ENCODE measurements at places on chromosomes 3 and 15.

GRCh38 chr3:120487191-120487650 lies 36.4 kb upstream of the FSTL1 start:
- no peak for DNase-seq

DNA sequence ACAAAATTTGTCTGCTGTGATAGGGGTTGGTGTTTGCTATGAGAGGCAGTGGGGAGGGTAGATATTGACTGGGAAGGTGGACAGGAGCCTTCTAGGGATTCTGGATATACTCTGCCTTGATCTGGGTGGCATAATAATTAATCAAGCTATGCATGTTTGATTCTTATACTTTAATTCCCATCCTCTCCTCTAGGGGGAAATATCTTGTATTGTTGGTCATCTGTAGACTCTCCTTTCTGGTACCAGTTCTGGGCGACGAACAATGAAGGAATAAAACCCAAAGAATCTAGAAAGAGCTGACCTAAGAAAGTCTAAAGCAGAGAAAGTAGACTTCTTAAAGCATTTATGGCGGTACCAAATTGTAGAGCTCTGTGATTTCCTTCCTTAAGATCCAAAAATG lies 198.2 kb upstream of the STRIT1 start:
- no peak for DNase-seq

DNA sequence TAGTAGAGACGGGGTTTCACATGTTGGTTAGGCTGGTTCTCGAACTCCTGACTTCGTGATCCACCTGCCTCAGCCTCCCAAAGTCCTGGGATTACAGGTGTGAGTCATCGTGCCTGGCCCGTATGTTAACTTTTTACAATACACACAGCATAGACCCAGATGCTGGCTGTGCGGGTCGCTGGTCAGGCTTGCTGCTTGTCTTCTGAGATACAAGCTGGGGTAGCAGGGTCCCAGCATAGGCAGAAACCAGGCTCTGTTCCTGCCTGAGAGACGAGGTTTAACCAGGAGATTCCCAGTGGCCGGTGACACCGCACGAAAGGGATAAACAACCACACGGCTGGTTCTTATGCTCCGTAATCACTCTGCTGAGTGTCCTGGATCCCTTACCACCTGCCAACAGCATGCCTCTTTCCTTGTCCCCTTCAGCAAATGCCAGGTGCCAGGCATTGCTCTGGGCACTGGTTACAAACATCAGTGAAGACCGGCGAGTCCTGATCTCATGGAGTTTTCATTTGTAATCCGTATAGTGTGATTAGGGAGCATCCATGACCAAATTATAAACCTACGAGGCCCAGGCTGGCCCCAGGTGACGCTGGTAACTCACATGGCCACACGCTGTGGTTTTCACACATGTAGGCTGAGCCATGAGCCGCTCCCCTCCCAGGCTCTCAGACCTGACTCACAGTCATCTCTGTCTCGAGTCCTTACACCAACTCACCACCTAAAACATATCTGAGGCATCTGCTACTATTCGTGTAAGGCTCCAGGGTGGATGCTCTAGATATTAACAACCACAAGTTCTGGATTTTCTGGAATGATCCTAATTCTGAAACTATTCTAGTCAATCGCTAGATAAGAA lies 125.7 kb downstream of the PDZRN3 start:
- no peak for DNase-seq

- peak; percentile 62 for DNase-seq
Measured at GRCh38 chr15:48855501-48856440, 22.2 kb upstream of the EID1 start.

GRCh38 chr3:71464613-71465012 lies 118.9 kb downstream of the FOXP1 start:
- no peak for DNase-seq

DNA sequence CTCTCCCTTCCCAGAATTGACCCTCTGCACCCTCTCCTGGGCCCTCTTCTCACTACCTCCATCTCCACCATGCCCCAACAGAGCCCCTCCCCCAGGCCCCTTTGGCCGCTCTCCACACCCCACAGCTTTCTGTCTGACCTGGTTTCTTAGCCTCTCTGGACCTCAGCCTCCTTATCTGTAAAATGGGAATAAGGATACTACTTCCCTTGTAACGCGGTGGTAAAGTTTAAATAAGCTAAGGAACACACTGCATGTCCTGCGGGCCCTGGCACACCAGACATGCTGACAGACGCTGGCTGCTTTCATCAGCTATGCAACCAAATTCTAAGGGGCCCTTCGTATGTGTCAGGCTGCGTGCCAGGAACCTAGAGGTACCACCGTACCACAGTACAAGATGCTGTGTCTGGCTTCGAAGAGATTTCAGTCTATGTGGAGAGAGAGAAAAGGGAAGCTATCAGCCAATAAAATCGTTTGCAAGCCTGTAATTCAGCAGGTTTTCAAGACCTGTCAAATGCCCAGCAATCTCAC lies 777 bp upstream of the SLC51A start:
- no peak for DNase-seq

GRCh38 chr3:142209655-142210054 lies 15.7 kb downstream of the GK5 start:
- no peak for DNase-seq

DNA sequence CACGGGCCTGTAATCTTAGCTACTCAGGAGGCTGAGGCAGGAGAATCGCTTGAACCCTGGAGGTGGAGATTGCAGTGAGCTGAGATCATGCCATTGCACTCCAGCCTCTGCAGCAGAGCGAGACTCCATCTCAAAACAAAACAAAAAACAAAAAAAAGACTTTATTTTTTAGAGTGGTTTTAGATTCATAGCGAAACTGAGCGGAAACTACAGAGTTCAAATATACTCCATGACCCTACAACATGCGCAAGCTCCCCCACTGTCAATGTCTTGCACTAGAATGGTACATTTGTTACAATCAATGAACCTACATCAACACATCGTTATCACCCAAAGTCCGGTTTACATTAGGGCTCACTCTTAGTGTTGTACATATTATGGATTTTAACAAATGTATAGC lies 2.2 kb upstream of the CRTAP start:
- no peak for DNase-seq

GRCh38 chr15:52466134-52466701 lies 62.5 kb downstream of the MYO5A start:
- no peak for DNase-seq

DNA sequence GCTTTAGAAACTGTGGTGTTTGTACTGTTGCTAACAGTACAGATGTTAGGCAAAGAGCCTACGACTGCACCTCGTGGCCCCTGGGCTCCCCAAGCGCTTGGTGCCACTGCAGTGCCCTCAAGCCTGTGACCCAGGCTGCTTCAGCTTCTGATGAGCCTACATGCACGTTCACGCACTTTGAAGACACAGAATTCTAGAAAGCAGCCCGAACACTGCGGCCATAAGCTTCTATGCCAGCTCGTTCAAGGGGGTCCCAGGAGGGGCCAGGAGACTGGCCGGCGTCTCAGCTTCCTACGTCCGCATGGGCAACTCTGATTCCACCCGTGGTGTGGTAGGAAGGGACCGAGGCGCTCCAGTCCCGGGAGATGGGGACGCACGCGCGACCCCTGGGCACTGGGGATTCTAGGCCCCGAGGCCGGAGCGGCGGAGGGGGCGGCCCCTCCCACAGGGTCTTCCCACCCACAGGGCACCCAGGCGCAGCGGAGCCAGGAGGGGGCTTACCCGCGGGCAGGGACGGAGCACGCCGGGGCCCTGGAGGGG lies 653 bp downstream of the MYO5C start:
- peak; percentile 13 for DNase-seq

DNA sequence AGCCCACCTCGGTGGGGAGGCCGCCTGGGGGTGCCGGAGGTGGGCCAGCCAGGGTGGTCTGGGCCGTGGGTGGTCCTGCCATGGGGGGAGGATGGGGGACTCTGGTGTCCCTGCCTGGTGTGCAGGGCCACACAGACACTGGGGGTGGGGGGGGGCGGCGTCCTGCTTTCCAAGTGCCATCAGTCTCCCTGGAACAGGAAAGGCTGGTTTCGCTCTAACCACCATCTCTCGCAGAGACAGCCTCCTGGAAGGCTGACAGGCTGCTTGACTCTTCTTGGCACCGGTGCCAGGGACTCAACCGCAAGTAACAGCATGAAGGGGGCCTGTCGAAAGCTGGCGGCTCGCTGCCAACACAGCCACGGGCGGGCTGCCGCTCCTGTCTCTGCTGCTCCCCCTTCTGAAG lies 40.3 kb downstream of the RGMA start:
- peak; percentile 37 for DNase-seq

DNA sequence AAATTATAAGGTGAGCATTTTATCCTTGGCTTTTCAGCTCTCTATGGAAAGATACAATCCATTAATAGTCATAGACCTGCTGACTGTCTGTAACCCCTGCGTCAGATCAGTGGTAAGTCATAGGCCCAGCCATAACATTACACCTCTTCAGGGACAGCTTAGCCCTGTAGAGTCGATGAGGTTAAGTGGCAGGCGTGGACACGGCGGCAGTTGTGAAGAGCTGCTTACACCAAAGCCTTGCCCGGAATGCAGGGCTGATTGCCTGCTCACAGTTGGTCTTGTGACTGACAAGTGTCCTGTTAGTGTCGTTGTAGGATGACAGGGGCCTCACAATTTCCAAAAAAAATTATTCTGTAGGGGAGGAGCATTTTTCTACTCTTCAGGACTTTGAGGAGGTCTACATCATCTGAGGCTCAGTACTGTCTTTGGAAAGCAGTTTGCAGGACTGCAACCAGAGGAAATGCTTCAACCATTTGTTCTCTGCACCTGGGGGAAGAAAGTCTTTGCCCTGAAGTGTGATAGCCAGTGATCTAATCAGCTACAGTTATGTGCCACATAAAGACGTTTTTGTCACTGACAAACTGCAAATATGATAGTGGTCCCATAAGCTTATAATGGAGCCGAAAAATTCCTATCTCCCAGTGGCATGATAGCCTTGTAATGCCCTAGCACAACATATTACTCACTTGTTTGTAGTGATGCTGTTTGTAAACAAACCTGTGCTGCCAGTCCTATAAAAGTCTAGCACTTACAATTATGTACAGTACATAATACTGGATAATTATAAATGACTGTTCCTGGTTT lies 14.9 kb upstream of the SELENOT start:
- DNase-seq = no peak

- DNase-seq = no peak
Measured at GRCh38 chr3:156978481-156978961, 152.4 kb downstream of the LEKR1 start.

GRCh38 chr15:70172124-70172523 lies 74.4 kb upstream of the TLE3 start:
- DNase-seq = no peak

- DNase-seq = no peak
Measured at GRCh38 chr3:72113564-72113963, 328.6 kb upstream of the PROK2 start.

GRCh38 chr3:117631781-117632180 lies 922.2 kb downstream of the TUSC7 start:
- no peak for DNase-seq

GRCh38 chr15:98838387-98839259 lies 169.0 kb downstream of the PGPEP1L start:
- peak; percentile 72 for DNase-seq

DNA sequence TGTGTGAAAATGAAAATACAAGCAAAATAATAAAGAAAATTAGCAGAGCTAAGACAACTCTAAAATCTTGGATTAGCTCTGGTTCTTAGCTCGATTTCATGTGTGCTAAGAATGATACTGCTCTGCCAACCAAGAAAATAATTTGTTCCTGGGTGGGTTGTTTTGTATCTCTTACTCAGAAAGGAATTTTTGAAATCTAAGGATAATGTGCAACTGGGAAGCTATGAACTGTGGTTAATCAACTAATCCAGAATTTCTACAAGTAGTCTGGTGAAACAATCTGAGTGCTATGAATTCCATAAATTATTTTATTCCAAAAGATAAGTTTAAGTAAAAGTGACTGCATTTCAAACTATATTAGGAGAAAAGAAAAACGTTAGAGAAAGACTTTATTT lies 92.0 kb downstream of the TFDP2 start:
- DNase-seq = no peak

- no peak for DNase-seq
Measured at GRCh38 chr15:72682772-72683171, 3.2 kb downstream of the HIGD2B start.

DNA sequence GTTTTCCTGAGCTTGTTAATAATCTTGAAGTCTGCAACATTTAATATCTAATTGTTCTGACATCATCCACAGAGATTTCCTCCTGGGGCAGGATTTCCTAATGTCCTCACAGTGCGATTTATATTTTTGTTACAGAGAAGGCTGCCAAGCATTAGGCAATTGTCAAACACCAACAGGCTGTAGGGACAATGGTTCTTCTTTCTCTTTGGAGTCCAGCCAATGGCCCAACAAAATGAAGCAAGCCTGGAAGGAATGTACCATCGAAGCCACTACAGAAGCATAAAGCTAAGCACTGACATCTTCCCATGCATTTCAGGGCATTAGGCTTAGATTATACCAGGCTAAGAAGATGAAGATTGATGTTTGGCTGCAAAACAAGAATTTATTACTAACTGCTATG lies 173.0 kb upstream of the FRMD4B start:
- DNase-seq = peak; percentile 7

DNA sequence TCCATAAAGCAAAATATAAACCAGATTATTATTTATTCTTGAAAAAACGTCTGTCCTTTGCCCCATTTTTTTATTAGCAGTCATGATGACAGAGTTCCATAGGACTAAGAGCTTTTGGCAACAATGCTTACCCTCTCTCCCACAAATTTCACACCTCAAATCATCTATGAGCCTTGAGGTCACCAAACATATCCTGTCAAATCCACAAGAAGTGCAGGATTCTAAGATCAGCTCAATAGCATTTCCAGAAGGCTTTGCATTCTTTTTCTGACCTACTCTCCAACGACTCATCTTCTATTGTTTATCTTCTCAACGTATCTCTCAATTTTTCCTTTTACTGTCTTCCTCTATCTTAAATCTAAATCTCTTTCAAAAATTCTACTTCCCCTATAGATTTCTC lies 619.1 kb upstream of the BCHE start:
- DNase-seq = no peak

GRCh38 chr3:154729741-154730140 lies 299.8 kb upstream of the GPR149 start:
- DNase-seq = no peak

DNA sequence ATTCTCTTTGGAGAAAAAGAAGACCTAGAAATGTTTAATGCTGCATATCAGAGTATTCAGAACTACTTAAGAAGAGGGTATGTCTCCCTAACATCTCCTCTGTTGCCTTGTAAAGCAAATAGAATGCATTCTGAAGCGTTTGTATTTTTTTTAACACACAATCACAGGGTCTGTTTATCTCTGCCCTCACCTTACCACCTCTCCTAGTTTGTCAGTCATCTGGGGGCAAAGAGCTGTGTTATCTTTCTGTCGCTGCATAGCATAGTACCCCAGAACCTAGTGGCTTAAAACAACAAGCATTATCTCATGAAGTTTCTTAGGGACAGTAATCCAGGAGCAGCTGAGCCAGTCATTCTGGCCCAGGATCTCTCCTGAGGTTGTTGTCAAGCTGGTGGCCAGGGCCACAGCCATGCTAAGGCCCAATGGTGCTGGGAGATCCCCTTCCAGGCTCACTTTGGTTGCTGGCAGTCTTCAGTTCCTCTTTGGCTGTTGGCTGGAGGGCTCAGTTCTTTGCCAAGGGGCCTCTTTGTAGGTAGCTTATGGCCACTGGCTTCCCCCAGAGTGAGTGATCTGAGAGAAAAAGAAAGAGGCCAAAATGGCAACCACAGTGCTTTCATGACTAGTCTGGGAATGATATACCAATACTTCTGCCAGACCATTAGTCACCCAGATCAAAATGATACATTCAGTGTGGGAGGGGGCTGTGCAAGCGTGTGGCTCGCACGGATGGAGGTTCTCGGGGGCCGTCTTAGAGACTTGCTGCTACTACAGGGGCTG lies 17.8 kb downstream of the EDEM1 start:
- no peak for DNase-seq
